KG1 (cell line): ENCODE measurements at places on chromosomes 13 and 19.

GRCh38 chr13:27076421-27076820 is 95.2 kb downstream of the USP12 start:
- no peak for DNase-seq

DNA sequence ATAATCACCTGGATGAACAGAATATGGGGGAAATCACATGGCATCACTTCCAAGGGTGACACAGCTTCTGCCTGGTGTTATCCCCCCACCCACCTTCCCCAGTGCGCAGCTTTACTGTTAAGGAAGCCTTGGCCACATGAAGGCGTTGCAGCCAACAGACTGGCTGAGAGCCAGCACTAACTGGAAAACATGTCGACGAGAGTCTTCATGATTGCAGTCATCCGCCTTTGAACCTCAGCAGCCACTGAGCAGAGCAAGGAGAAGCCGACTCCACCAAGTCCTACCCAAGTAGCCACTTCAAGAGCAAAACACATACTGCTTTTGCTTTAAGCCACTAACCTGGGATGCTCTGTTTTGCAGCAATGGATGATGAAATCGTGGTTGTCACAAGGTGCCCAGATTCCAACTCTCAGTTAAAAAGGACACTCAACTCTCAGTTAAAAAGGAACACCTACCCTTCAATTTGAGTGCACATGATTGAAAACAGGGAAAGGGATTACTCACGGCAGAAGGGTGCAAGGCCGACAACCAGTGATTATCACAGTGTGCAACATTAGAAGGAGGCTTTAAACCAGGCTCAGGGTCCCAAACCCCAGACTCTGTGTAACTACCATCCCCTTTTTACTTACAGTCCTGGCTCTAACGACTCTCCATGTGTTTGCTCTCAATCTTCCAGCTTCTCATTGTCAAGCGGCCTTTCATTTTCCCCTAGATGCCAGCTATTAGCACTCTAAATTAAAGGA is 149.1 kb downstream of the KLF12 start:
- DNase-seq = no peak

DNA sequence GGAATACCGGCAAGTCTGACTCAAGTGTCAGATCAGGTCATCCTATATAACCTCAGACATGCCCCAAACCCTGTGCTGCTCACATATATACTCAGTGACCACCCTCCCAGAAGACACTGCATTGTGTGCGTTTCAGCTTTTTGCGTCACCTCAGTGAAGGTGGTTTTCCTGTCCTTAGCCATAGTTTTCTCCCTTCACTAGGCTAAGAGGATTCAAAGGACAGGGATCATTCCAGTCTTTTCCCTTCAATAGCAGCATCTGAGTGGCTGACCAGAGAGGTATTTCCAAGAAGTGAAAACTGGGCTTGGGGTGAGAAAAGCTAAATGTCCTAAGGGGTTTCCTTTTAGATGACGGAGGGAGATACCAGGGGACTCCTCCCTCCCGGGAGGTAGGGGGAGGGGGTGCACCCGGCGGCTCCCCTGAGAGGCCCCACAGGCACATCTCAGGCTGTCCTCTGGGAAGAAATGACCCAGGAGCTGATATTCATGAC is 12.7 kb upstream of the OR10H1 start:
- DNase-seq = no peak

DNA sequence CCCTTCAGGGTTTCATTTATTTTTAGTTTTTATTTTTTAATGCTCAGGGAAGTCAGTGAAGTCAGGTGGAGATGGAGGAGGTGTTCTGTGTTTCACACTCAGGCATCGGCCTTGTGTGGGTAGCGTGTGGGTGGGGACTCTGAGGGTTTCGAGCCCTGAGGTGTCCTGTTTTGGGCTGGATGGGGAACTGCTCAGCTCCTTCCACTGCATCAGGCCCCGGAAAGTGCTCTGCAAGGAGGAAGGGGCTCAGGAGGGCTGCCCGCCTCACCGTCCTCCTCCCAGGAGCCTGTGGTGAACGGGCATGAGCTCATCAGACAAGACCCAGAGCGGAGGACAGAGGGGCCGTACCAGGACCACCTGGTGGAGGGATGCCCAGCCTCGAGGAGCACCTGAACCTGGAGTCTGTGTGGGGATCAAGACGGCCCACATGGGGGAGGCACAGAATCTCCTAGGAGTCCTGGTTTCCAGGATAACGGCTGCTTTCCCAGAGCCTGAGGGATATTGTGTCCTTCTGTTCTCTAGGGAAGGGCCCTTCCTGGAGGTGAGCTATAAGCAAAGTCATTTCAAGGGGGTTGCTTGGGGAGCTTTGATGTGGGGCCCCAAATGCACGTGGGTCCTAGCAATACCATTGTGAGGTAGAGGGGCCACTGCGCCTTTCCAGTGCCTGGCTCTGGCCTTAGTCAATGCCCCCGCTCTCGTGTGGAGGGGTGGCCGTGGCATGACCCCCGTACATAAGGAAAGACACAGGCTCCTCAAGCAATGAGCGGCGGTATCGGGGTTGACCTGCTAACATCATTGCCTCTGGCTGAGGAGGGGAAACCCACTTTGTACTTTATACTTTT is 13.5 kb upstream of the GAS6 start:
- no peak for DNase-seq

DNA sequence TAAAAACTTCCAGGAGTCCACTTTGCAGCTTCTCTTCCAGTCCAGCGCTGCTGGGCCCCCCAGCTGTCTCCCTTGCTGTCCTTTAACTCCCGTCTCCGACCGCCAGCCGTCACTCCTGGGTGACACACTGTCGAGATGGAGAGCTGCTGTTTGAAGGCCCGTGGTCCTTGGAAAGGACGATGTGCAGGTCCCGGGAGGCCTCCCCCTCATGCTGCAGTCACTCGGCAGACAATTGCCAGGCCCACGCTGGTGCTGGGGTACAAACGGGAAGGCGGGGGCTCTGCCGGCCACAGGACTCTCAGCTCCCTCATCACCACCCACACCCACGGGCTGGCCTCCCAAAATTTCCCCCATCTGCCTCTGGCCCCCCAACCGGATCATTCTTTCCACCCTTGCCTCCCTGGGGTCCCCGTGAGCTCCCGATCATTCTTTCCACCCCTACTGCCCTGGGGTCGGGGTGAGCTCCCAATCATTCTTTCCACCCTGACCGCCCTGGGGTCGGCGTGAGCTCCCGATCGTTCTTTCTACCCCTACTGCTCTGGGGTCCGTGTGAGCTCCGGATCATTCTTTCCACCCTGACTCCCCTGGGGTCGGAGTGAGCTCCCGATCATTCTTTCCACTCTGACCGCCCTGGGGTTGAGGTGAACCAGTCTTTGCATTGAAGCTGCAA is 16.0 kb upstream of the ZNF554 start:
- no peak for DNase-seq
